ENCODE measurements at places on chromosomes 1 and 21.
A peak's percentile ranks its signal among the peaks of the same experiment; 100 is the strongest.

- no peak for DNase-seq
Observed at GRCh38 chr1:214418391-214418790, 133.0 kb downstream of the PTPN14 start.

DNA sequence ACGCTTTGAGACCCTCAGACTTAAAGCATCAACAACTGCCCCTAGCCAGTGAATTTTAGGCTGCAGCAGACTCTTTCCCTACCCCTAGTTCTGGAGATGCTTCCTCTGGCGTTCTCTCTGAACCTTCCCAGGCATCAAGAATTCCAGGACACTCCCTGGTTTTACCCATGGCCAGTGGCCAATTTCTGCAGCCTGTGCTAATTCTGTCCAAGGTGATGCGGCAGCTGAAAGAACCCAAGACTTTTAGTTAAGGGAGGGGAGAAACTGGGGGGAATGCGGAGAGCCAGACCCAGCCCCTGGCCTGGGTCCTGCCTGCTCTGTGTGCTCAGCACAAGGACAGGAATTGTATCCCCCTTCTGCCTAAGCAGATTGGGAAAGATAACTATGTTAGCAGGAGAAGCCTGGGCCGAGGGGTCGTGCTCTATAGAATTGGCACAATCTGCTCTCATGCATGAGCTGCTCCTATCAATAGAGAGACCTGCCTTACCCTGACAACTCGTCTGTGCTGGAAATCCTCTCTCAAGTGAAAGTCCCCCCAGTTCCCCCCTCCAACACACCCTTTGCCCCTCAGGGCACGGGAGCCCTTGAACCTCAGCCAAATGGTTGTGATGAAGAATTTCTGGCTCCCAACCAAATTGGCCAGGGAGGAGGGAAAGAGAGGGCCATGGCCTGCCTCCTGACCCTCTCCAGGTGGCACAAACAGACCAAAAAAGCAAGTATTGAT lies 5.4 kb upstream of the GJA8 start:
- DNase-seq = no peak

DNA sequence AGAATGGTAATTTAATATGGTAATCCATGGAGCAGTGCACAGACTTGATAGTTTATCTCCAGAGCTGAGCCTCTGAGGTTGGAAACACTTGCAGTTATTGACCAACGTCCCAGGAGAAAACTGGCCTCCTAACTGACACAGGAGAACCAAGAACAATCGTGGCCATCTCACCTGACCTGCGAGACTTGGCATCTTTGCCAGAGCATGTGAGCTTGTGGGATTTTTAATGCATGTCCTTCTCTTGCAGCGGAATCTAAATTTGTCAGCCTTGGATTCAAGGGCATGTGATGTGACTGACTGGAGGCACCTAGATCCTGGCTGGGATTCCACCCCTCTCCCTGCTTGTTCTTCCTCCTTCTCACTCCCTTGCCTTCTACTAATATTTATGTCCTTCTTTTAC lies 27.8 kb upstream of the SLC26A9 start:
- DNase-seq = no peak

DNA sequence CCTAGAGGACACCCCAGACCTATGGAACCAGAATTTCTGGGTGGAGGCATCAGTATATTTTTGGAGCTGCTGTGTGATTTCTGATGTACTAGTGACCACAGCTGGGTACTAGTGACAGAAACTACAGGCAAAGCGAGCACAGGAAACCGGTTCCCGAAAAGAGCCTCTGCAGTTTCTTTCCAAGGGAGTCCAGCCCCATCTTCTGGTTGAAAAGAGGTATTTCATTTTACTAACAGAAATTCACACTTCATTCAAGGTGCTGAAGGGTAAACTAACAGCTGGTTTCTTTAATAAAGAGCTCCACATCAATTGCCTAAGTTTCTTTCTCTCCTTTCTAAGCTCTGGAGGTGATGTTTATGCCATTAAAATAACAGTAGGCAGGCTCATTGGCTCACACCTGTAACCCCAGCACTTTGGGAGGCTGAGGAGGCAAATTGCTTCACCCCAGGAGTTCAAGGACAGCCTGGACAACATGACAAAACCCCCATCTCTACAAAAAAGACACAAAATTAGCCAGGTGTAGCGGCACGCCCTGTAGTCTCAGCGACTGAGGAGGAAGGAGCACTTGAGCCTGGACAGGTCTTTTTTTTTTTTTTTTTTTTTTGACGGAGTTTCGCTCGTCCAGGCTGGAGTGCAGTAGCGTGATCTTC lies 22.0 kb downstream of the THAP3 start:
- DNase-seq = peak; percentile 48

GRCh38 chr21:34558166-34558565 lies 46.2 kb upstream of the KCNE1 start:
- DNase-seq = no peak

- DNase-seq = no peak
Observed at GRCh38 chr1:199747984-199748383, 279.5 kb upstream of the NR5A2 start.

DNA sequence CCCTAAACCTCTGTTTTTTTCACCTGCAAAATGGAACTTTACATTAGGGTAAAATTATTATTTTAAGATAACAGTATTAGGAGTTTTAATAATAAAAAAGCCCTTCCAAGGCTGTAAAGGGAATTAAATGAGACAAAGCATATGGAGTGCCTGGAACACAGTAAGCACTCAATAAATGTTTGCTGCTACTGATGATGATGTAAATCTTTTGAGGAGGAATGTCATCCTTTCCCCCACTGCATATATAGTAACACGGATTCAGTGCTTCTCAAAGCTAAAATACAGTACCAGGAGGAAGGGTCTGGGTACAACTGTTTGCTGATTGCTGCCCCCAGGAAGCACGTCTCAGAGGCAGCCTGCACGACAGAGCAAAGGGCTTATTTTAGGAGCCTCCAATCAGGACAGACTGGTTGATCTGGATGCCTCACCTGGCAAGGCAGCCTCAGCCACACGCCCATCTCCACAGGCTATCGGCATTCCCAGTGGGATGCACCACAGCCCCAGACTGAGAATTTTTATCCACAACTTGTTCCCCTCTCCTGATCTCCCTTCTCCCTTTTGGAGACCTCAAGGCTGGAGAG lies 64.4 kb downstream of the GADD45A start:
- DNase-seq = no peak

GRCh38 chr1:54272134-54272533 lies 72.2 kb downstream of the MRPL37 start:
- DNase-seq = no peak

DNA sequence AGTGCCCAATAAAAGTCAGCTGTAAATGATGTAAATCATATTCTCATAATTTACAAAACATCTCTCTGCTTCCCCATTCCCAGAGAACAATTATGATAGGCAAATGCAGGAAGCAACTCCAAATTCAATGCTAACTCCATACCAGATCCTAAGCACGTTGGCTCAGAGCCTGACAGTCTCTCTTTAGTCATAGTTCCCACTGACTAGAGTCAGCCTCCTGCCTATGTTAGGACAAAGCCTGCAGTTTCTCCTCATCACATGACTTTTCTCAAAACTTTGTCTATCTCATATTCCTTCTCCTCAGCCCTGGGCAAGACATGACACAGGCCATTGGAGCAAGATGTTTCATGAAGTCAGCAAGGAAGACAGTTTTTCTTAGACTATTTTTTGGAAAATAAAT lies 101.5 kb upstream of the COL24A1 start:
- DNase-seq = no peak

- DNase-seq = peak; percentile 94
Observed at GRCh38 chr1:94768036-94768435, 52.1 kb upstream of the SLC44A3 start.

- DNase-seq = peak; percentile 13
Observed at GRCh38 chr1:6170742-6171201, 9.3 kb downstream of the CHD5 start.

- no peak for DNase-seq
Observed at GRCh38 chr1:151367658-151368392, 4.7 kb downstream of the SELENBP1 start.

DNA sequence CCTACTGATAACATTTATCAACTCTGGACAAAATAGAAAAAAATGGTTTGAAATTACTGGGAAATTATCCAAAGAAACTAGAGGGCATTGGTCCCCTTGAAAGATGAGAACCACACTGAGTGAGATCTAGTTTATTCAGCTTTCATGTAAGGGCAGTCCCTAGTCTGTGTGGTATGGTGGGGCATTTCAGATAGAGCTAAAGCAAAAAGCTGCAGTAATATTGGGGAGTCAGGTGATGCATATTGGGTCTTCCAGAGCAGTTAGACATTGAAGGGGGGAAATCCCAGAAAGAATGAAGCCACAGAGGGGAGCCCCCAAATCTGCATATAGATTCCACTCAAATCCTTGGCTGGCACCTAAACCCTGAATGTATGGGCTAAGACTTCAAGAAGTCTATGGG lies 347.7 kb upstream of the POU3F1 start:
- no peak for DNase-seq

DNA sequence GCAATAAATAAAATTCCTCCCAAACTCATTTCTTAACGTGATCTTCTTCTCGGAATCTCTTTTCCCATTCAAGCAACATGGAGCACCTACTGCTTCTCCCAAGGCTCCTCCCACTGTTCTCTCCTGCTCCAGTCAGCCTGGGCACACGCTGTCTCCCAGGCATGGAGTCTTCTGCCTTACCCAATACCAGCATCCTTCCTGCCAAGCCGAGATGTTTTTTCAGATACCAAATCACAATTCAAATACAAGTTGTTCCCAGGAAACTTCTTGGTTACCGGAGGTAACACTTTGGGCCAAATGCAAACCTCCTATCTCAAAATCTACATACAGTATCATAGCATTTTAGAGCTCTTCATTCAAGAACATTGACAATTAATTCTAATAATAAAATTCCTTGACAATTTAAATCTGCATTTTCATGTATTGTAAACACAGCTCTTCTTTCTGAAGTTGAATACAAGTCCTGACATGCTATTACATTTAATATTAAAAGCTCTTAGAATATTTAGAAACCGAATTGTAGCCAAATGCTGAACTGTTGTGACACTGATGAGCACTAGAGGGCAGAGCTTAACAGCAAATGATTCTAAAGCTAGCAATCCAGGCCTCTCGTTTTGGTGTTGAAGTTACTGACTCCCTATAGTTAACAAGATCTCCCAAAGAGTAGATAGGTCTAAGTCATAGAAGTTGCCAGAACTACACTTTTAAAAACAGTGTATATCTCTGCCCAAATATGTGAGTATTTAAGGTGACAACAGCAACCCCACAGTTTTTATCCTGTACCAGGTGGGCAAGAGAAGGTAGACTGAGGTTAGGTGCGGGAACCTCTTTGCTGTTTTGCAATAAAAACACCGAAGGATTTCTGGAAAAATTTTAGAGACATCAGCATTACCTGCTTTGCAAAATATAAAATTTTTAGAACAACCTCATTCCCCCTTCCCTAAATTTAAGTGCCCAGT lies 52.3 kb downstream of the BCAR3 start:
- DNase-seq = peak; percentile 75

- DNase-seq = no peak
Observed at GRCh38 chr1:205916541-205916940, 26.7 kb downstream of the SLC26A9 start.

GRCh38 chr1:199202331-199202730 lies 563.5 kb downstream of the PTPRC start:
- DNase-seq = no peak

DNA sequence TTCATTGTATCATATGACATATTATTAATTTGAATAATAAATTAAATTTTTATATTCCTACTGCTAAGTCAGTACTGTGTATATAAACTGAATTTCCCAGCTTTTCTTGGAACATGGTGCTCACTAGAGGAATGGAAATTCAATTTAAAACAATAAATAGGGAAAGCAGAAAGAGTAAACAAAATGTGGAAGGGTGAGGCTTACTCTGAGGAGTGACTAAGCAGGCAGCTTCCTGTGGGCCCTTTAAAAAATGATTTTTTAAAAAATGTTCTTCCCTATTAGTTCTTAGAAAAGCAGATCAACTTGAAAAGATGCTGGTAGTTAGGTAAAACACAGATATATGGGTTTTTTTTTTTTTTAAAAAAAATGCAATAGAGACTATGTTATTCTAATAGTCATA lies 49.5 kb upstream of the S1PR1 start:
- peak; percentile 45 for DNase-seq

GRCh38 chr21:36825658-36826057 lies 126.7 kb downstream of the SIM2 start:
- no peak for DNase-seq

- peak; percentile 74 for DNase-seq
Observed at GRCh38 chr1:28132171-28133167, 44.0 kb downstream of the PTAFR start.

GRCh38 chr21:16570171-16570570 lies 840.4 kb downstream of the USP25 start:
- DNase-seq = no peak

- DNase-seq = no peak
Observed at GRCh38 chr1:62585469-62586155, 11.7 kb upstream of the ANGPTL3 start.

DNA sequence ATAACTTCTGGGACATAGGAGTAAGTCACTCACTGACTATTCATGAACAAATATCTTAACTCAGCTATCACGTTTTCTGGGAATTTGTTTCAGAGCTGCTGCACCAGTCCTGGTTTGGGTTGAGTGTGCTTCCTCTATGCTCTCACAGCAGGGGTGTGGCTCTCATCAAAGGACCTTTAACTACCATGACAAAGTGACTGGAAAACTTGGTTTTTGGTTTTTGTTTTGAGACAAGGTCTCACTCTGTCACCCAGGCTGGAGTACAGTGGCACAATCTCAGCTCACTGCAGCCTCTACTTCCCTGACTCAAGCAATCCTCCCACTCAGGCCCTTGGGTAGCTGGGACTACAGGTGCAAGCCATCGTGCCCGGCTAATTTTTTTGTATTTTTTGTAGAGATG lies 4.1 kb downstream of the ILDR2 start:
- no peak for DNase-seq

DNA sequence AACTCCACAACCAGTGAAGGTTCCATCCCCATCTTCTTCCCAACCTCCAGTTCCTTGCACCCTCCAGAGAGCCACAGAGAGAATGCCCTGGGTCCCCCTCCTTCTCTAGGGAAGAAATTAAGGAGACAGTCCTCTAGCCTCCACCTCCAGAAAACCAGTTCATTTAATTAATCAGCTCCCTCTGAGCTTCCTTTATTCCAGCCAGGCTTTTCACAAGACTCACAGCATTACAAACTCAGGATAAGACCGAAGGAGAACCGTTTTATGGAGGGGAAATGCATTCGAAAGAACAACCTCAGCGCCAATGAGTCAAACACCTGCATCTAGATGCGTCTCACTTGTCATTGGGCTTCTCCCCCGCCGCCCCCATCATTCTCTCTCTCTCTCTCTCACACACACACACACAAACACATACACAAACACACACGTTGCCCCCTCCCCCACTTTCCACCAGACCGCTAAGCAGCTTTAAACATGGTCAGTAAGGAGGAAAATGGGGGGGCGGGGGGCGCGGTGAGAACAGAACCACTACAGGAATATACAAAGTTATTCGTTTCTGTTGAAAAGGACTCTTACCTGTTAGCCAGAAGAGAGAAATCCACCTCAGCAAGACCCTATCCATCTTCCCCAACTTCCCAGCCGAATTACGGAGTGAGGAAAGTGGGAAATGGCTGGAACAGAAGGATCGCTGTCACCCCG lies 544 bp downstream of the ILDR2 start:
- DNase-seq = no peak

- DNase-seq = no peak
Observed at GRCh38 chr1:1318131-1318652, 6.3 kb downstream of the INTS11 start.

GRCh38 chr1:175564723-175565122 lies 178.7 kb downstream of the TNR start:
- no peak for DNase-seq
